ENCODE measurements at places on chromosomes 7 and 10. TPM values are rescaled to one million over a fixed set of nuclear protein-coding genes. Genes with fewer than 3 reads are reported as not detected.

Gene SEMA3D
- not detected for polyA plus RNA-seq

Gene ANKRD30A
- not detected for polyA plus RNA-seq

Gene URGCP
- polyA plus RNA-seq, result 24.4 TPM

Gene EGR2
- polyA plus RNA-seq, result 2.6 TPM

Gene GPNMB
- polyA plus RNA-seq, result not detected

Gene KNDC1
- 0.05 TPM for polyA plus RNA-seq

Data from IgD-negative memory B cell (primary cell).